ENCODE measurements at places on chromosomes 7 and 10.

DNA sequence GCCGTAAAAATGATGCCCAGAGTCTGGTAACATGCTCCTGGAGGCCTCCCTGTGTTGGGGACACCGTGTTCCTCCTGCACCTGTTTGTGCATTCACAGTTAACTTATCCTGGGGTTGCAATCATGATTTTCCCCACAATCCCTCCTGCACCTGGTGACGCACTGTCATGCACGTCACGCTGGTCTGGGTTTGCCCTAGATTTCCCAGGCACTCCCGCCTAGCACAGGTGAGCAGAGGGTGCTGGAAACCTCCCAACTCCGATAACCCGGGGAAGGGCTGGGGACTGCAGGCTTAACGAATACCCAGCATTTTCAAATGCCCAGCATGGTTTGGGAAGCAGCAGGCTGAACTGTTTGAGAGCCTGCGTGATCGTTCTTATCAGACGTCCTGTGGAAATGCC lies 427.1 kb downstream of the TCERG1L start:
- no peak for DNase-seq

GRCh38 chr7:143176128-143176527 lies 7.1 kb upstream of the TAS2R39 start:
- no peak for DNase-seq

DNA sequence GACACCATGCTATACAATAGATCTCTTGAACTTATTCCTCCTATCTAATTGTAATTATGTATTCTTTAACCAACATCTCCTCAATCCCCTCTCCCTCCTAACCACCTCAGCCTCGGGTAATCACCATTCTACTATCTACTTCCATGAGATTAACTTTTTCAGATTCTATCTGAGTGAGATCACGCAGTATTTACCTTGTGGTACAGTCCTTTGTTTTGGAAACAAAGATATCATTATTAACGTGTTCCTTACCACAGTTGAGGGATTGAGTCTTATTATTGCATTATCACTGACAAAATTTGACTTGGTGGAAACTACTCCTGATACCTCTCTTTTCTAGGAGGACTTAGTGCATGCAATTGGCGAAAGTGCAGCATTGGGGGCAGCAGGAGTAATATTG lies 26.0 kb upstream of the HYAL4 start:
- DNase-seq = no peak

GRCh38 chr10:128275388-128276177 lies 149.4 kb upstream of the MKI67 start:
- no peak for DNase-seq

DNA sequence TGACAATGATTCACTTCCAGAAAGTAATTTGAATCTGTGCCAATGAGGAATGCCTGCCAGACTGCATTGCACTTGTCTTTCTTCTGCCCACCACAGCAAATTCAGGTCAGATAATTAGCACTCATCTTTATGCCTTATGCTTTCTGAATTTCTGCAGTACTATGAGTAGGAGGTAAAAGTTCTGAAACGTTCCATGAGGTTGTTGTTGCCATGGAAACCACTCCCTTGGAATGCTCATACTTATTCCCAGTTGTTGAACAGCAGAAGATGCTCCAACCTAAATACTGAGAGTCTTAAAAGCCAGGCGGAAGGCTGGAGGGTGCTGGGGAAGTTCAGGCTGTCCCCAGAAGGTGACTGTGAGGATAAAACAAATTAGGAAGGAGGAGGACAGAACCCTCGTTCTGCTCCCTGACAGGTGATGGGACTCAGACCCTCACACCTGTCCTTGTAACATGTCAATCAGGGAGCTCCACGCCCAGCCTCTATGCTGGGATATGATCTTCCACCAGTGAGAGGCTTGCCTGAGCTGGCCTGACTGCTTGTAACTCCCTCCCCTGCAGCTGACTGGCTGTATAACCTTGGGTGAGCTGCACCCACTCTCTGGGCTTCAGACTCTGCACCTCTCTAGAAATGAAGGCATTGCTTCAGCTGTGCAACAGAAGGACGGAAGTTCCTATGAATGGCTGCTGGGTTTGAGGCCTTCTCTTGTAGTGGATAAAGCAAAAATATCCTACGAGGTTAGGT lies 554.3 kb upstream of the MGMT start:
- DNase-seq = no peak

DNA sequence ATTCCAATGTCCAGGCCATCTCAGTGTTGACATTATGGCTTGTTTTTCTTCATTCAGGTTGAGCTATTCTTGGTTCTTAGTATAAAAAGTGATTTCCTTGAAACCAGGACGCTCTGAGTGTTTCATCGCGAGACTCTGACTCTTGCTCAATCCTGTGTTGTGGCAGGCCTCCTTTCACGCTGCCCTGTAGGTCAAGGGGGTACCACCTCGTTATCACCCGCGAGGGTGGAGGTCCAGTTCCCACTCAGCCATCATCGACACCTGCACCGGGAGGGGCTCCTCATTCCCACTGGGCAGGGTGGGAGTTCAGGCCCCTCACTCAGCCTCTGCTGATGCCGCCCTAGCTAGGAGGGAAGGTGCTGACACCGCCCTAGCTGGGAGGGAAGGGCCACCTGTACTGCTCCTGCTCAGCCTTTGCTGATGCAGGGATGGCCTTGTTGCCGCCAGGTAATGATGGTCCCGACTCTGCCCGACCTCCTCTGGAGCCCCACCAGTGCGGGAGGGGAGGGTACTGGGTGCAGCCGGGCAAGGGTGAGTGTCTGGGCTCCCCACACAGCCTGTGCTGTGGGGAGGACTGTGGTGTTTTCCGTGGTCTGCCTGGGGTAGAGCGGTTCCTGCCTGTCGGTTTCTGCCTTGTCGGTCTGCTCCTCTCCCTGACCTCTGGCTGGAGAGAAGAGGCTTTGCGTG lies 16.4 kb downstream of the IQCE start:
- no peak for DNase-seq

DNA sequence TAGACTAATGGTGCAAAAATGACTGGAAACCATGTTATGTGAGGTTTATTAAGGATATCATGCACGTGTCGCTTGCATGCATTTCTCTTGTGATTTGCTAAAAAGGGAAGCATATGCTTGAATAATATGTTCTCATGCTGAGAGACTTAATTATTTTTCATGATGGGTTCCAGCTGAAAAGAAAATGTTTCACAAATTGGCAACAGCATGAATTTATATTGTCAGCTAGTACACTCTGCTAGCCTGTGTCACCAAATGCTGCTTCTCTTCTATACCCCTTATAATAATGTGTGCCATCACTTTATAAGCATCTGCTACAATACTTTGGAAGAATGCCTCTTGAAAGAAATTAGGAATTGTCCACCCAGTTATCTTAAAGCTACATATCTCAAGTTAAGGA lies 63.0 kb downstream of the GNAI1 start:
- DNase-seq = no peak

GRCh38 chr10:93254180-93254853 lies 180.6 kb downstream of the CYP26A1 start:
- no peak for DNase-seq

Measured in fibroblast of upper back skin (primary cell).